ENCODE measurements at places on chromosomes 4 and X.

GRCh38 chr4:10055871-10056270 lies 34.6 kb upstream of the SLC2A9 start:
- no peak for DNase-seq

GRCh38 chr4:185717377-185717741 lies 94.6 kb downstream of the SORBS2 start:
- no peak for DNase-seq

DNA sequence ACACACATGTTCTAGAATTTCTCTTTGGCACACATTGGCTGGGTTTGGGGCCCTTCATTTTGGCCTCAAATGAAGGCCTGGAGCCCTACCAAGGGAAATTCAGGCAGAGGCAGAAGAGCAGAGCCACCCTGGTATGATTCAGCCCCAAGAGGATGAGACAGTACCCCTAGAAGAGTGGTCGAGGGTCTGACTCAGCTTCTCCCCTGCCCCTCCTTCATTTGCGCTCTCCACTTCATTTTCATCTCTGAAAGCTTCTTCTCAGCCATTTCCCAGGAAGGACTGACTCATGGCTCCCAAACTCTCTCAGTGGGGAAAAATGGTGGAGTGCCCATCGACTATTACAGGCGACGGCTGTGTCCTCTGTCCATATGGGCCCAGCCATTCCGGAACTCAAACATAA lies 43.5 kb downstream of the MAMLD1 start:
- no peak for DNase-seq

- no peak for DNase-seq
These were observed 58.6 kb downstream of the NDST4 start for GRCh38 chr4:115054836-115055235.

All from NCI-H82 (cell line).